ENCODE measurements at places on chromosomes 12 and 14. TPM values are rescaled to one million over a fixed set of nuclear protein-coding genes. Genes with fewer than 3 reads are reported as not detected.

Gene NOS1
- not detected for total RNA-seq

Gene GPR84
- total RNA-seq: under 0.01 TPM

Gene DPY19L2
- total RNA-seq: 0.65 TPM

Gene ZNF664
- total RNA-seq: 63.9 TPM

Gene KRT73
- total RNA-seq: not detected

Gene OTX2
- not detected for total RNA-seq

Gene GLS2
- not detected for total RNA-seq

Gene PIP4P1
- total RNA-seq: 21.6 TPM

Gene GARIN6
- not detected for total RNA-seq

Gene SLC8A3
- 0.26 TPM for total RNA-seq

Gene PMEL
- total RNA-seq: 0.32 TPM

Gene FBLN5
- total RNA-seq: 32.3 TPM

Gene LALBA
- not detected for total RNA-seq

Gene TSHR
- under 0.01 TPM for total RNA-seq

Gene HCAR2
- total RNA-seq: not detected

Gene RNASE1
- total RNA-seq: not detected

Gene OVCH1
- total RNA-seq: 0.65 TPM

Gene LACRT
- total RNA-seq: not detected
